Fibroblast of lung (primary cell): ENCODE measurements at places on chromosomes 6 and 20.

GRCh38 chr6:127317388-127318128 is 25.9 kb downstream of the ECHDC1 start:
- no peak for DNase-seq

DNA sequence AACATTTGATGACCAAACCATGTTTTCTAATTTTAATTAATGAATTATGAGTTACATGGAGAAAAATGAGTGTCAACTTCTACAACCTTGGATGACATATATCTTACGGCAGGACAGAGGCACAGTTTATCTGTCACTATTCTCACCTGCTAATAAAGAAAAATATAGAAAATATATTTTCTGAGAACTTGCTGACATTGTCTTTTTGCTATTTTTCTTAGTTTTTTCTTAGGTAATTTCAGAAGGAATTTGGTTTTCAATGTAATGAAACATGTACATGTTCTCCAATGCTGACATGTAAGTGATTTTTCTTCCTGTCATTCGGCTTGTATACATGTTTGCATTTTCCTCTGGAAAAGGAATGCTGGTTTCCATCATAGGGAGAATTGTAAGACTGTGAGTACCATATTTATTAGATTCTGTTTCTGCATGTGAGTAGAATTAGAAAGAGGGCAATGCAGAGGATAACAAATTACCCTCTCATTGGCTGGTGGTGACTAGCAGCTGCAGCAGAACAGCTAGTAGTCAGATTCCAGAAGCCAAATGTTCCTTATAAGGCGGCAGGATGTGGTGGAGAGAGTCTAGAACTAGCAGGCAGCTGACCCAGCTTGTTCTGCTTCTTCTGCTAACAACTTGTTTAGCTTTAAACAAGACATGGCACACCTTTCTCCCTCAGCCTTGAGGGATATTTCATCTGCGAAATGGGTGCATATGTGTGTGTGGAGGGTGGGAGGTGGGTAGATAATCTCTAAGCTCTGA is 132.8 kb upstream of the SPACA1 start:
- peak; percentile 53 for DNase-seq

GRCh38 chr6:108383981-108384380 is 89.1 kb downstream of the AFG1L start:
- no peak for DNase-seq

DNA sequence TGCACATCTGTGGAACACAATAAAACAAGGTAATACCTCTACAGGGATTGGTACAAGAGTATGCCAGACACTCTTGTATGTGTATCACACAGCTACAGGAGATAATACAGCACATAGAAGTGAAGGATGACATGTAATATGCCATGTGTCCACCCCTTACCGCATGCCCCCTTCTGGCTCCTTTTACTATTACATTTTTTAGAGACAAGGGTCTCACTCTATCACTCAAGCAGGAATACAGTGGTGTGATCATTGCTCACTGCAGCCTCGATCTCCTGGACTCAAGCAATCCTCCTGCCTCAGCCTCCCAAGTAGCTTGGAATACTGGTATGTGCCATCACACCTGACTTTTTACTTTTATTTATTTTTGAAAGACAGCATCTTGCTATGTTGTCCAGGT is 4.2 kb upstream of the NCR3 start:
- DNase-seq, result peak; percentile 3
